ENCODE measurements at places on chromosomes 13 and 19. TPM values are rescaled to one million over a fixed set of nuclear protein-coding genes. Genes with fewer than 3 reads are reported as not detected.

DNA sequence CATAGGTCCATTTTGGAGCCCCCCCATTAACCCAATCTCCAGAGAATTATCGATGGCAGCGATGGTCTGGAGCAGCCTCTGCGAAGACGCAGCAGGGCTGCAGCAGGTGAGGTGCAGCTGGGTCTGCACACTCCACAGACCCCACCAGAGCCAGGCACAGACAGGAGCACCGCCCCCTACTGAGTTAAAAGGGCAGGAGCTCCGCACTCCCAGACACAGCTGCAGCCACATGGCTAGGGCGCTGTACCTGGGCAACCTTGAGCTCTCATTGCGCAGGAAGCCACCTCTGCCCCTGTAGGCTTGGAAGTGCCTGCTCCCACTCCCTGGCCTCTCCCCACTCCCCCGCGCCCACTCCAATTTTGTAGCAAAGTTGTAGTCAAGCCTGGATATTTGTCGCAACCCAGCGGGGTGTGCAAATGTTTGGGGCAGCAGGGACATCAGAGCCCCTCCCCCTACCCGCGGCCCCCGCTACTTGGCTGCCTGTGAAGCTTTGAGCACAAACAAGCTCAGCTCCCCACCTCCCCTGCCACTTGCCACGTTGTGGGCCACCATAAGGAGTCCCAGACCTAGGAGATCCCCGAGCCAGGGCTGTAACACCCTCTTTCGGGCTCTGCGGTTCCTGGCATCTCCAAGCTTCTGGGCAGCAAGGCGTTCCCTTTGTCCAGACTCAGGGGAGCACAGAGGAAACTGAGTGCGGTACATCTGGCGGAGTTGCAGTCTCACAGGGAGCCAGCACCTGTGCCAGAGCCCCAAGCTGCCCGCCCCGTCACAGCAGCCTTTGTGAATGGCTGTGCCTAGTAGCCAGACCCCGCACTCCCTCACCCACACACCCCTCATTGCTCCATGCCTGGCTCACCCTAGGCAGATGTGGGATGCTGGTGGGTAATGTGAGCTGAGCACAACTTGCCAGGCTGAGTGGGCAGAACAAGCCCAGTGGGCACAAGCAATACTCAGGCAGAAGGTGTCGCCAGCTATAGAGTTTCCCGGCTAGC lies 949.7 kb upstream of the SLITRK1 start:
- no peak for DNase-seq

DNA sequence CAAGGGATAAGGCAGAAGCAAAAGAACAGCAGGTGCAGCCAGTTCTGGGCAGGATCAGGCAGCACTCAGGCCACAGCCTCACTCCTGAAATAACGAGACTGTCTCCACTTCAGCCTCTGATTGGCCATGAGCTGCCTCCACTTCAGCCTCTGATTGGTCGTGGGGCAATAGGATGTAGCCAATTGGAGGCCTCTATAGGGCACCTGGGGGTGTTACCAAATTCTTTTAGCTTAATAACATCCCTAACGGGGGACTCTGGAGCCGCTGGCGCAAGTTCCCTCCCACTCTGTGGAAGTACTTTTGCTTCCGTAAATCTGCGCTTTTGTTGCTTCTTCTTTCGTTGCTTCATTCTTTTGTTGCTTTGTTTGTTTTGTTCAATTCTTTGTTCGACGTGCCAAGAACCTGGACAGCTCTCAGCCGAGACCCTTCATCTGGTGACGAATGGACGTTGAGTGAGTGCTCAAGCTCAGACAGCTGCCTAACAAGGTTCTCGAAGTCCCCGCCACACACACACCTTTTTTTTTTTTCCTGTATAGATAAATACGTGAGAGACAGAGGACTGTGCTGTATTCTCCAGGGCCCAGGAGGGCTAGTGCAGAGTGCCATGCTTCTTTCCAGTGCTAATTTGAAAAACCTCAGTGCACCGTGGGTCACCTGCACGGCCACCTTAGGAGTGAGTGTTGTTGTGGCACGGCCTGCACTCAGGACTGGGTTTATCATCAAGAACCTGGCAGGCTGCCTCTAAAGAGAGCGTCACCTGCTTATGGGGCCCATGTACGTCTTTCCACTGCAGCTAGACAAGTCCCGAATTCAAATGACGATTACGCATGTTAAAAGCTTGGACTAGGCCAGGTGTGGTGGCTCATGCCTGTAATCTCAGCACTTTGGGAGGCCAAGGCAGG lies 32.0 kb upstream of the TUBGCP3 start:
- DNase-seq: peak; percentile 49

- no peak for DNase-seq
Observed at GRCh38 chr13:40404967-40405716, 261.3 kb downstream of the FOXO1 start.

- DNase-seq: no peak
Observed at GRCh38 chr13:64158908-64159307, 2743.3 kb upstream of the PCDH20 start.

DNA sequence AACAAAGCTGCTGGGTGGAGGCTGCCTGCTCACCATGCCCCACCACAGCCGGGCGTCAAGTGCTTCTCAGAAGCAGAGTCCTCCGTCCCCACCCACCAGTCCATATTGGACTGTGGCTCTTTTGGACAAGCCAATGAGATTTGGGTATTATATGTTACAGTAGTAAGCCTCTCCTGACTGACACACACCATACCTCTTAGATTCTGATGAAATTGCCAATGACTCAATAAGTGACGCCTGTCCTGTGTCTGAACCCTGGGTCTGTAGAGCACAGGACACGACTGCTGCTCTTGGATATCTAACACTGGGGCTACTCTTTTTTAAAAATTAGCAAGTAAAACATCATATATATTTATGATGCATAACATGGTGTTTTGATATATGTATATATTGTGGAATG lies 44.8 kb upstream of the UBAC2 start:
- no peak for DNase-seq

Gene ARL11
- not detected for total RNA-seq

GRCh38 chr13:39407786-39408185 lies 195.2 kb downstream of the LHFPL6 start:
- DNase-seq: no peak

DNA sequence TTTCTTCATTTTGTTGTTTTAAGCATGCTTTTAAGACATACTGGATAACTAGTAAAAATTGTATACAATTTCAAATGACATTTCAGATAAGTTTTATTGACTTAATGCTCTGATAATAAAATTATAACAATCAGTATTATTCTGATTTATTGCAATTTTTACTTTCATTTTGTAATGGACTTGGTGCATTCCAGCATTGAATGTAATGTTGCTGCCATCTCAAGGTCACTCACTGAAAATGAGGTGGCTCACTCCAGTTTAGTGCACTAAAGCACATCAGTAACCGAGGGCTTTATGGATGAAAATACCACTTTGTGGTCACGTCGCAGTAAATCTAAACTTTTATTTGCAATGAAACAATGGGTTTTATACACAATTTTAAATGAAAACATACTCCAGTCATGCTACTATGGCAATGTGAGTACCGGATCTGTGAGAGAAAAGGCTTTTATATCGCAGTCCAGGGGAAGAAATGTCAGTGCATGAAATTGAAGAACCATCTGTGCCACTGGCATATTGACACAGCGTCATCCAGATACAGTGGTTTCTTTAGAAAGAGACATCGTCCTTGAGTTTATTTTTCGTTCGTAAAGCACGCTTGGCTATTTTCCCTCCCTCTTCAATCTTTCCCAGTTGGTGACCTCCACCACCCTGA lies 20.7 kb upstream of the ZNF507 start:
- no peak for DNase-seq

- DNase-seq: peak; percentile 26
Observed at GRCh38 chr13:80979035-80979641, 638.2 kb upstream of the SPRY2 start.

DNA sequence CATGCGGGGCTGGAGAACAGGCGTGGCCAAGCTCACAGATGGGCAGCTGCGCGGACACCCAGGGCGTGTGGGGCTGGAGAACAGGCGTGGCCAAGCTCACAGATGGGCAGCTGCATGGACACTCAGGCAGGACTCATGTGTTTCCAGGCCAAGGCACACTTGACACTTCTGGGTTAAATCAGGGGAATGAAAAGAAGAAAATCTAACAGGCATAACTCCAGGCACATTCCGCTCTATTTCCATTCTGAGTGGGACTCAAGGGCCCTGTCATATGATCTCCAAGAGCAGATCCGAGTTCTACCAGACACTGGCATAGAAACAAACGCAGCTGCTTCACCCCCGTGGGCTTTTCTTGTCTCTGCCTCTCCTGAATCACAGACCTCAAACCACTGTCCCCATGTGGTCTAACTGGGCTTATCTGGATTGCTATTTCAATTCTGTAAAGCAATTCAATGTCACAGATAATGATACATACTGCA lies 17.4 kb upstream of the C13orf46 start:
- DNase-seq: no peak

Gene ZNF382
- 24.7 TPM for total RNA-seq

GRCh38 chr19:54024660-54025059 lies 33.2 kb downstream of the CACNG6 start:
- DNase-seq: no peak

Gene TMEM38A
- 3.4 TPM for total RNA-seq

Gene LAIR1
- not detected for total RNA-seq

Gene NOVA2
- 25.6 TPM for total RNA-seq

- no peak for DNase-seq
Observed at GRCh38 chr13:113650275-113650674, 7.7 kb downstream of the ATP4B start.

- peak; percentile 66 for DNase-seq
Observed at GRCh38 chr19:35142606-35143230, 337 bp upstream of the FXYD7 start.

DNA sequence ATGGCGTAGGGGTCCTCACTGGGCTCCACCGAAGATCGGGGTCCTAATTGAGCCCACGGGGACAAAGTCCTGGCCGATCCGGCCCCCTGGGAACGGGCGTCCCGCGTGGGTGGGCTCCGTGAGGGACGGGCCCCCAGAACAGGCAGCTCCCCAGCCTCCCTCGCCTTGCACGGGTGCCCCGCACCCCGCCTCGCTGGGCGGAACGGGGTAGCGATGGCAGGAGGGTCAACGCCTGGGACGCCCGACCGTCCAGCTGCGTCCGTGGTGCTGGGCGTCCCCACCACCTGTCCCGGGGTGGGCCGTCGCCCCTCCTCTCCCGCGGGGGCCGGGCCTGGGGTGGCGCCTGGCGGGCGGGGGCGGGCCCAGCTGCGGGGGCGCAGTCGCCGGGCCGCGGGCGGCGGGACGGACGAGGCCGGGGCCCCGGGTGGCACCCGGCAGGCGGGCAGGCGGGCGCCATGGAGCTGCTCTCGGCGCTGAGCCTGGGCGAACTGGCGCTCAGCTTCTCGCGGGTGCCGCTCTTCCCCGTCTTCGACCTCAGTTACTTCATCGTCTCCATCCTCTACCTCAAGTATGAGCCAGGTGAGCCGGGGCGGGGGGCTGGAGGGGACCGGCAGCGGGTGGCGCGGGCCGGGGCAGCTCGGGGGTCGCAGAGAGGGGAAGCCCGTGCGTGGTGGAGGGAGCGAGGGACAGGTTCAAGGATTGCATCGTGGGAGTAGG lies at the start of gene TMEM38A:
TMEM38A (plus strand) TSS at position 377 of the 717 bp plus-strand sequence; CDS start at position 456, 79 bp downstream.
- peak; percentile 8 for DNase-seq

GRCh38 chr13:42766016-42766415 lies 15.4 kb upstream of the FAM216B start:
- no peak for DNase-seq

- no peak for DNase-seq
Observed at GRCh38 chr13:57507752-57508463, 123.6 kb upstream of the PCDH17 start.

DNA sequence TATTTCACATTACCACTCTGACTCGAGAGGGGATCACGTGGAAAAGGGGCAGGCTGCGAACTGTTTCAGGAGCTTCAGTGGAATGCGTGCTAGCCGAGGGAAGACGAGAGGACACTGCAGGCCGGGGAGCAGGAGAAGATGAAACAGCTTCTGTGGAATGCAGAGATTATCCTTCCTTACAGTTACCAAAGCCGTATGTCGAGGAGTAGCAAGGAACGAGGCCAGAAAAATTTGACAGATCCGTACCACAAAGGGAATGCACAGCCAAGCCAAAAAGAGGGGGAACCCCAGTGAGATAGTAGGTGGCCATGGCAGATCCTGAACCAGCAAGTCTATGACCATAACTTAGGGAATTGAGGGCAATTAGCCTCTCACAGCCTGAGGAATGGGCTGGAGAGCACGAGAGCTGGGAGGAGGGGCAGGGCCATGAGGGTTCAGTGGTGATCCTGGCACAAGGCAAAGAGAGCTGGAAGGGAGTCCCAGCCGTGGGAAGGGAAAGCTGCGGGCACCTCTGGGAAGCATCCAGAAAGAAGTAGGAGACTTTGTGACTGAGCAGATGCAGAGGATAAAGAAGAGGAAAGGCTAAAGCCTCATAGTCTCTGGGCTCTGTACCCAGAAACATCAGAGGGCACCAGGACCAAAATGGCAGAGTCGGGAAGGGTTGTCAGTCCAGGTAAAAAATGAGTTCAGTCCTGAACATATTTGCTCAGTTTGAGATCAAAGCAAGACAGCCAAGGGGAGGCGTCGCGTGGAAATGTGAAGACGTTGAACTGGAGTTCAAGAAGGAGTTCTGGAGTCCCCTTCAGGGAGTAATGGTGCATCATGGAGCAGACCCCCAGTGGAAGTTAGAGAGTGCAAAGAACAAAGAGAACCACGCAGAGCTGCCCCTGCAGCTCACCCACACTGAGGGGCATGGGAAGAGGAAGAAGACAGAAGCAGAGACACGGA lies 5.1 kb downstream of the COL4A1 start:
- no peak for DNase-seq

DNA sequence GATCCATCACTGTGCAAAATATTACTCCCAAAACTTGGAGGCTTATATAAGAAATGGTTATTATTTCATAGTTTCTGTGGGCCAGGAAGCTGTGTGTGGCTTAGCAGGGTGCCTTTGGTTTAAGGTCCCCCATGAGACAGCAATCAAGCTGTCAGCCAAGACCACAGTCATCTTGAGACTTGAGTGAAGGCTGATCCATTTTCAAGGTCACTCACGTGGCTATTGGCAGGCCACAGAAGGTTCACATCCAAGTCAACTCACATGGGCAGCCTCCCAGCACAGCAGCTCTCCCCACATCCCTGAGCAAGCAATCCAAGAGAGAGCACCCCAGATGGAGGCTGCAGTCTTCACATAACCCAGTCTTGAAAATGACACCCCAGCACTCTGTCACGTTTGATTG lies 537.4 kb downstream of the MYO16 start:
- DNase-seq: no peak

Gene PCDH17
- total RNA-seq: 14.4 TPM

- DNase-seq: no peak
Observed at GRCh38 chr13:40251343-40252032, 415.0 kb downstream of the FOXO1 start.

Gene ZNF470
- total RNA-seq: 8.4 TPM

- no peak for DNase-seq
Observed at GRCh38 chr19:16160943-16161560, 12.3 kb downstream of the CIB3 start.

Gene COL4A2
- 159 TPM for total RNA-seq

- no peak for DNase-seq
Observed at GRCh38 chr19:18194554-18195238, 1.7 kb downstream of the MPV17L2 start.

Gene LYL1
- total RNA-seq: 0.30 TPM

Gene FBXO27
- 4.9 TPM for total RNA-seq
